SW480 (cell line): ENCODE measurements at places on chromosomes 6 and 20.

DNA sequence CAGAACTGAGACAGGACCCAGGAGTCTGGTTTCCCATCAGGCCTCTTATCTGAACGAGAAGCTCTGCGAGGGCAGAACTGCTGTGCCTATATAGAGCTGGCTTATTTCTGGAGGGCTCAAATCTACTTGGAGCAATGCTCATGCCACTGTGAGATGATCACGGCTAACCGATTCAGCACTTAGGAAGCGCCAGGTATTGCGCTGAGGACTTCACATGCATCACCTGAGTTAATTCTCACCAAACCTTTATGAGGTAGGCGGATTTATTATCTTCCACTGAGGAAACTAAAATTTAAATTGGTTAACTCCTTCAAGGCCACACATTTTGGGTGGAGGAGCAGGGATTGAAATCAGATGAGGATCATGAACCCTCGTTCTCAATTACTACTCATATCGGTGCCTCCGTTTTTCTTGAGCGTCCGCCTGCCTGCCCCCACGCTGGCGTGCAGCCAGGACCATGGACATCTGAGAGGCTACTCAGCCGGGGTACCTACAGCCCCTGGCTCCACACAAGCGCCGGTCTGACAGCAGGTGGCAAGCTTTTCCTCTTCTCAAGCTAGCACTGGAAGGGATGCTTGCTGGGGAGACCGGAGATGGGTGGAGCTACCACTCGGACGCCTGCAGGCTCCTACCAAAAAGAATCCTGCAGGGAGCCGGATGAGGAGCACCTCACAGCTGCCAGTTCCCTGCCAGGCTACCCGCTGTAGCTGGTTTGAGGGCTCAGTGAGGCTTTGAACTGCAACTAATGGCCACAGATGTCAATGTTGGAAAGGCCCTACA, 1.0 kb upstream of the PCIF1 start:
- peak; percentile 97 for DNase-seq

DNA sequence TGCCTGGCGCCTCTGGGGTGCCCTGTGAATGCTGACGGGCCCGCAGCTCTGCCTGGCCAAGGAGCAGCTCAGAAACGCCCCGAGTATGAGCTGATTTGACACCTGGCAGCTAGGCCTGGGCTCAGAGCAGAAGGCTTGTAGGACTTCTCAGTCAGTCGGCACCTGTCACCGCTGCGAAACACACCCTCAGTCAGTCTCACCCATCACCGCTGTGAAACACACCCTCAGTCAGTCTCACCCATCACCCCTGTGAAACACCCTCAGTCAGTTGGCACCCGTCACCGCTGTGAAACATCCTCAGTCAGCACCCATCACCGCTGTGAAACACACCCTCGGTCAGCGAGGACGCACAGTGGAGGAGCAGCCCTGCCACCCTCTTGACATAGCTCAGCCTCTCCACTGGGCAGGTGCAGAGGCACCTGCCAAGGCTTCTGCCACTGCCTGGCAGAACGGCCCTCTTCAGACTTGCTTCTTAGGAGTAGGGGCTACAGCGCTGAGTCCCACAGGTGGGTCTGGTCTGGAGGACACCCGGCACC, 109.0 kb downstream of the PSMB1 start:
- DNase-seq: no peak

DNA sequence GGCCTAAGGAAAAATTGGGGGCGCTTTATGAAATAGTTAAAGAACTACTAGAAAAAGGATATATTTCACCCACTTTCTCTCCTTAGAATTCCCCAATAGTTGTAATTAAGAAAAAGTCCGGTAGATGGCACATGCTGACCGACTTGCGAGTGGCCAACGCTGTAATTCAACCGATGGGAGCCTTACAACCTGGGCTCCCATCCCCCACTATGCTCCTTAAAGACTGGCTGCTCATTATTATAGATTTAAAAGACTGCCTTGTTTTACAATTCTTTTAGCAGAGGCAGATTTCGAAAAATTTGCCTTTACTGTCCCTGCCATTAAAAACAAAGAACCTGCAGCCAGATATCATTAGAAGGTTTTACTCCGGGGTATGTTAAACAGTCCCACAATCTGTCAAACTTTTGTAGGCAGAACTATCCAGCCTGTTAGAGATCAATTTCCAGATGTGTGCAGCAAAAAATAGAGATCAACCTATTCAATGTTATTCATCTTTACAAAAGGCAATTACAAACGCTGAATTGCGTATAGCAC, 58.5 kb upstream of the PRSS16 start:
- peak; percentile 70 for DNase-seq

GRCh38 chr6:72552938-72553337, 68.9 kb upstream of the KCNQ5 start:
- peak; percentile 17 for DNase-seq

DNA sequence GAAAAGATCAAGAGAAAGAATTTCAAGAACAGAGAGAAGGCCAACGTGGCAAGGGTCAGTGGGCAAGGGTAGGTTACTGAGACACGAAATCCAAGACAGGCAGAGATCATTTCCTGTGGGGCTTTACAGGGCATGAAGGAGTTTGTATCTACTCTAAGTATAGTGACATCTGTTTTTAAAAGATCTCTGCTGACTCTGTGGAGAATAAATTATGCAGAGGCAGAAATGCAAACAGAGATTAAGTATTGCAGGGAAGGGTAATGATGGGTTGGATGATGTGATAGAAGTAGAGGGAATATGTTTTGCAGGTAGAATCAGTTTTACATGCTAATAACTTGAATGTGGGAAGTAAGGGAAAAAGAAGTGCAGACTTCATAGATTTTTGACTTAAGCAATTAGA, 243.5 kb downstream of the FRK start:
- DNase-seq: no peak

DNA sequence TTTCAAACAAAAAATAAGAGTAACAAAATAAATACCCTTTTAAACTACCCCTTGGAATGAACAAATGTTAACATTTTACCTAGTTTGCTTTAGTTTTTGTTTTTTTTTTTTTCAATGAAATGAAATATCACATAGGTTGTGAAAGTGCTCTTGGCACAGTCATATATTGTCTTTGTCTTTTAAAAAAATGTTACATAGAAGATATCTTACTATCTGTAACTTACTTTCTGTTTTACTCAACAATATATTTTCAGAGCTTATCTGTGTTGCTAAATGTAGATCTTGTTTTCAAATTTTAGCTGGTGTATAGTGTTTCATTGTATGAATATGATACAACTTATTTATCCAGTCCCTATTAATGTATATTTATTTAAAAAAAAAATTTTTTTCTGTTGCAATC, 8.6 kb downstream of the CEP57L1 start:
- DNase-seq: no peak

- DNase-seq: no peak
Measured at GRCh38 chr6:117380298-117380697, 45.4 kb downstream of the ROS1 start.

DNA sequence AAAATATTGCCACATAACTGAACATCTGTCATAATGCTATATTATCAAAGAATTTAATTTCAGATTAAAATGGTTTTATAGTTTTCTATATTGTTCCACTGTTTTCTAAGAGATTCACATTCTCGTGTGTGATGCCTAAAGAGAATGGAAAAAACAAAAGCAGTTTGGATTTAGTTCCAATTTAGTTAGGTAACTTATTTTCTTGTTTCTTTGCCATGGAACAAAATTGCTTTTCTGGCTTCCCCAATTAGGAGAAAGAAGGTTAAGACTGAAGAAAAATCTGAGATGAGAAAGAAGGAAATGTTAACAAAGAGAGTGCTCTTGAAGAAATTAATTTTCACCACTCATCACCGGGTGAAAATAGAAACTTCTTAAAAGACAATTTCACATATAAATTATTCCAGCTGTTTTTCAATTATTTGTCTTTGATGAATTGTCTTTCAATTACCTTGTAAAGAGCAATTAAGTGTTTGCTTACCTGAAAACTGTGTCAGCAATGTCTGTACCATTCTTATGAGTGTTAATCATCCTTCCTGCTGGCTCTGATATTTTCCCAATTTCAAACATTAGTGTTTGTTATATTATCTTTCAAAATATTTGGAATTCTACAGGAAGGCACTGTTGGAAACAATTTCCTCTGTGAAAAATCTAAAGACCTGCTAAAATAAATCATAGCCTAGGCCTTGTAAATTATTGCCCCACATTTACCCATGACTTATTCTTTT, 19.5 kb downstream of the PHACTR2 start:
- no peak for DNase-seq

- DNase-seq: no peak
Measured at GRCh38 chr20:59993736-59994430, 35.7 kb downstream of the CDH26 start.

GRCh38 chr6:106750142-106750918, 121.0 kb downstream of the QRSL1 start:
- no peak for DNase-seq

DNA sequence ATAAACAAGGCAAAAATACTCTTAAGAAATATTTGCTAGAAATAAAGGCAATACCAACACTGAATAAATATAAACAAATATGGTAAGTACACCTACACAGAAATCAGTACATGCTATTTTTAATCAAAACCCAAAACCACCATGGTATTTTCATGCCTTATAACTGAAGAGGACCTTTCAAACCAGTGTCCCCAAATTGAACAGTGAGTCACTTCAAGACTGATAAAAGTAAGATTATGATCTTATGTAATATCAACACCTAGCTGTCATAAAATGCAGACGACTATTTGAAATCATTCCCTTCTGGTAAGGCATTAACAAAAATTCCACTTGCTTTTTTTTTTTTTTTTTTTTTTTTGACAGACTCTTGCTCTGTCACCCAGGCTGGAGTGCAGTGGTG, 156.8 kb upstream of the RUNX2 start:
- no peak for DNase-seq

GRCh38 chr6:146574211-146574610, 24.6 kb upstream of the ADGB start:
- DNase-seq: no peak

- DNase-seq: no peak
Measured at GRCh38 chr6:35280903-35281302, 16.7 kb upstream of the DEF6 start.

DNA sequence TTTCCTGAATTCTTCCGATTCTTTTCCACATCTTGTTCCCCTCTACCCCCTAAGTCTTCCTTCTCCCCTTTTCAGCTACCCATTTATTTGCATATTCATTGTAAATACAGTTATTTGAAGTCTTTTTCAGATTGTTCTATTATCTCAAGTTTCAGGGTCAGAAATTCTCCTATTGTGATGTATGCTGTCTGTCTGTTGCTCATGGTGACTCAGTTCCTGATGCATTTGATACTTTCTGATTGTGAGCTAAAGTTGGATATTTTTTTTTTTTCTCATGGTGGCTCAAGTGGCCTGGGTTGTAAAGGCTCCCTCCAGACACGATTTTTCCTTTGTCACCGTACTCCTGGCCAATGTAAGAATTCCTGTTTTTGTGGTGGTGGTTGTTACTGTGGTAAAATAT, 4.9 kb upstream of the PI16 start:
- DNase-seq: no peak

DNA sequence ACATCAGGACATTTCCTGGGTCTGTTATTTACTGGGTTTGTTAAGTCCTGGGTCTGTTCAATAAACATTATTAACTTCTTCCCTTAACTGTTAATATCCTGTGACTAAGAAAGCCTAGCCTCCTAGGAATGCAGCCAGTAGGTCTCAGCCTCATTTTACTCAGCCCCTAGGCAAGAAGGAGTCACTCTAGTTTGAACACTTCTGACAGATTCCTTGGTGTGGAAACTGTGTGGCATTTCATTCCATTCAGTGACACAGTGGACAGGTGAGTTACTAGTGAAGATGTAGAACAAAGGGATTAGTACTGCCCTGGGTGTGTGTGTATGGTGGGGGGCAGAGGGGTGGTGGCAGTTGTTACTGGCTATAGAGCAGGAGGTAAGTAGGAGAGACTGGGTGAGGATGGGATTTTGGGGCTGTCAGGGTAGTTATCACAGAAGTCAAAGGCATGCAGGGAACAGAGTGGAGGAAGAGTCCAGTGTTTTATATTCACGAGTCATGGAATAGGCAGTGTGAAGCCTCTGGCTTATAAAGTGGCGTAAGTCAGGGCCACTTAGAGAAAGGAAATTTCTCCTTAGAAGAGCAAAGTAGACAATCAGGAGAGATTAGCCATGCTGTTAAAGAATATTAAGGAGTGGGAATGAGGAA, 28.4 kb downstream of the RNF182 start:
- no peak for DNase-seq

- no peak for DNase-seq
Measured at GRCh38 chr6:149761438-149761837, 11.9 kb downstream of the PCMT1 start.

GRCh38 chr20:24473435-24474223, 4.2 kb downstream of the SYNDIG1 start:
- no peak for DNase-seq

DNA sequence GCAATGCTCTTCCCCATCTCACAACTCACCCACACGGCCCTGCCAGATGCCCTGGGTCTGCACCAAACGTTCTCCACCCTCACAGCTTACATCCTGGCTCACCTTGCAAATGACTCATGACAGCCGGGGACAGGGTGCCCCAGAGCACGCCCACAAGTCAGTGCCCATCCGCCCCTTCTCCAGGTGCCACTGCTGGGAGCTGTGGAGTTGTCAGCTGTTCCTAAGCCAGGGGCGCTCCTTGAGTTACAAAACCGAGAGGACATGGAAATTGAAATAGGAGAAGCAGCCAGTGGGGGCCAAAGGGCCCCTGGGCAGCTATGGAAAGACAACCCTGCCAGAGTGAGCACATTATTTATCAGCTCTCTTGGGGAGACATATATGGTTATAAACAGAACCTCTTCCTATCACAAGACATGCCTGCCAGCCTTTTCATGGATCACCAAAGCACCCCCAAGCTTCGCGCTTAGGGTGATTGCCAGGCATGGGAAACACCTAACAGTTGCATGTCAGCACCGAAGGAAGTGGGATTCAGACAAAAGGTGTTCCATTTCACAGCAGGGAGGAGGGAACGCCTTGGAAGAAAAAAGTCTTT, 236.8 kb downstream of the LY86 start:
- peak; percentile 98 for DNase-seq

DNA sequence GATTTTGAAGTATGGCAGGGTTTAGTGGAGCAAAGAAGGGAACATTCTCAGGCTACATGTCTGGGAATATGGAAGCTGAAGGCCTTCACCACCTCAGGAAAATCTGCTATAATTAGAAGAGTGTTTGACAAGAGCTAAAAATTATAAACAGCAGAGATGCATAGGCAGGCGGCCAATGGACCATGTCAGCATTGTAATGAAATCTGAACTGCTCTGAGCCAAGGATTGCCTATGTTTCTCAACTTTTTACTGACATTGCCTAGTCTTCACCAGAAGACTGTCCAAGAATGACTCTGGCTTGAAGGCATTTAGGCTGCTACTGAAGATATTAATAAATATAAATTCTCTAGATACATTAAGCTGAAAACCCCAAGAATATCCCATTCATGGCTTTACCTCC, 84.1 kb downstream of the C6orf52 start:
- DNase-seq: no peak
